ENCODE measurements at places on chromosomes 16 and 17.
A peak's percentile ranks its signal among the peaks of the same experiment; 100 is the strongest.

GRCh38 chr16:88274847-88275246 is 107.9 kb upstream of the ZNF469 start:
- DNase-seq, result no peak

- peak; percentile 75 for DNase-seq
These were observed 12.4 kb downstream of the HDAC5 start for GRCh38 chr17:44110823-44111633.

- no peak for DNase-seq
These were observed 181.3 kb downstream of the TMEM114 start for GRCh38 chr16:8408855-8409567.

DNA sequence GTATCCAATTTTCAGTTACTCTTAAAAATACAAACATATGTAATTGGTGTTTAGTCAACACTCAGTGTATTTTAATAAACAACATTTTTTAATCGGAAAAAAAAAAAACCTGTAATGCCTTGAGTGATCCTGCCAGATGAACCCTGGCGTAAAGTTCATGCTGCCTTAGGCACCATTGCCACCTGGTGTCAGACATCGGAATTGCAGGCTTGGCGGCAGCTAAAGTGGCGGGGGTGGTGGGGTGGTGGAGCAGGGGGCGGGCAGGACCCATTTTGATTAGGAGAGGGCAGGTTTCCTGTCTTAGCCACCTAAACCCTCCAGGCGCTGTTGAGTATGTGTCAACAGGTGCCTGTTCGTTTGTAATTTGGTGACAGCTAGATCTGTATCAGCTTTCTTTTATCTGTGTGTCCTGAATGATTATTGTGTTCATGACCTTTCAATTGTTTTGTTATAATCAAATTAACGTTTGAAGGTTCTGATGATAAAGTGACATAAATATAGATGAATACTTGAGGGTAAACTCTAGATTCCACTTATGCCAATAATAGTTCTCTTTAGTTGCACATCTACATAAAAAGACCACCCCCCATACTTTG is 588.7 kb downstream of the CDH13 start:
- DNase-seq, result peak; percentile 1

- no peak for DNase-seq
These were observed 116.6 kb downstream of the XYLT1 start for GRCh38 chr16:17354141-17354601.

GRCh38 chr17:57880086-57880456 is 30.2 kb upstream of the MRPS23 start:
- no peak for DNase-seq

GRCh38 chr17:35819455-35819854 is 10.2 kb downstream of the TAF15 start:
- DNase-seq, result no peak

GRCh38 chr17:6067060-6067459 is 3.1 kb upstream of the WSCD1 start:
- no peak for DNase-seq

DNA sequence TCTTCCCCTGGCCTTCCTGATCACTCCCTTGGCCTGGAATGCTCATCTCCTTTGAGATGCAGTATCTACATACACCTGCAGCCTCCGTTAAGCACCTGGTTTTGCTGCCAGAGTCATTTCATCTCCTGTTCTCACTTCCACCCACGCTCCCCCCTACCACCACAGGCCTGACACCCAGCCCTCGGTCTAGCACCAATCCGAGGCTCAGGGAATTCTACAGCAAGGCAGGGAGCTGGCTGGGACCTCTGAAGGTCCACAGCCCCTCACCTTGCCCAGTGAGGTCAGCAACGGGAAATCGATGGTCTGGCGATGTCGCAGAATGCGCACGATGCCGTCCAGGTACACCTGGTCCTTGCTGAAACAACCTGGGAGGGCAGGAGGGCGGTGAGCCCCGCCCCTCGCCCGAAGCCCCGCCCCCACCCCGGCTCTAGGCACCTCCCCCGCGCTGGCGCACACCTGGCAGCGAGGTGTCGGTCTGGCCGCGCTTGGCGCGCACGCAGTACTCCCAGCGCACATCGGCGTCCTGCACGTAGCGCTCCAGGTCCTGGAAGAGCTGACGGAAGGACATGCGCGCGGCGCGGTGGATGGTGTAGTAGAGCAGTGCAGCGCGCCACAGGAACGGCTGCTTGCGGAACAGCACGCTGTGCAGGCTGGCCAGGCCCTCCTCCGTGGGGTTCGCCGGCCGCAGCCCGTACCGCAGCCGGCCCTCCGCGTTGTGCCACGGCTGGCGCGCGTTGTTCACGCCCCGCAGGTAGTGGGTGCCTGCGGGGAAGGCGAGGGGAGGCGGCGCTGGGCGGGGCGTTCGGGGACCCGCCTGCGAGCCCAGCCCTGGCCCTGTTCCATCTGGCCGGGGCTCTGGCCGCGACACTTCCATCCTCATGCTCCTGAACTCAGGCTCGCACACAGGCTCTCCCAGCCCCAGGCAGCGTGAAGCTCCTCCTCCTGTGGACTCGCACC is 5.7 kb downstream of the MATCAP1 start:
- DNase-seq, result peak; percentile 61

- no peak for DNase-seq
These were observed 7.7 kb upstream of the TEKT3 start for GRCh38 chr17:15349119-15349518.

- no peak for DNase-seq
These were observed 37.5 kb upstream of the CIBAR2 start for GRCh38 chr16:85149776-85150175.

- DNase-seq, result no peak
These were observed 134.7 kb downstream of the USP31 start for GRCh38 chr16:23014592-23014991.

GRCh38 chr17:10738521-10739258 is 8.9 kb upstream of the TMEM220 start:
- DNase-seq, result no peak

- DNase-seq, result peak; percentile 14
These were observed 229.8 kb downstream of the CPPED1 start for GRCh38 chr16:12573730-12574383.

DNA sequence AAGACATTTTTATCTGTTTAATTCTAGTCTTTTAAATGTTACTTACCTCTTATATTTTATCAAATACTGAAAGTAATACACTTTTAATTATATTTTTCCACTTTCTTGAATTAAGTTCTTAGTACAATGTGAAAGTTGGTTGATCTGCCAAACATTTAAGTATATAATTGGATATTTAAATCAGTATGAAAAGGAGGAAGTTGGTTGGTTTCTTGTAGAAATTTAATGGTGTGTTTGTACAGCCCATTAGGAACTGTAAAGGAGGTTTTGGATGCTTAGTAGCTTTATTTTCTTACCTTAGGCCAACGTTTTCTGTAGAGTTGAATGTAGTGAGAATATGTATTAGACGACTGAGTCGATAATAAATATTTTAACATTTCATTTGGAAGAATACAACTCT is 5.4 kb downstream of the NFATC3 start:
- DNase-seq, result no peak

- DNase-seq, result no peak
These were observed 148.4 kb downstream of the PITPNC1 start for GRCh38 chr17:67525239-67526135.

DNA sequence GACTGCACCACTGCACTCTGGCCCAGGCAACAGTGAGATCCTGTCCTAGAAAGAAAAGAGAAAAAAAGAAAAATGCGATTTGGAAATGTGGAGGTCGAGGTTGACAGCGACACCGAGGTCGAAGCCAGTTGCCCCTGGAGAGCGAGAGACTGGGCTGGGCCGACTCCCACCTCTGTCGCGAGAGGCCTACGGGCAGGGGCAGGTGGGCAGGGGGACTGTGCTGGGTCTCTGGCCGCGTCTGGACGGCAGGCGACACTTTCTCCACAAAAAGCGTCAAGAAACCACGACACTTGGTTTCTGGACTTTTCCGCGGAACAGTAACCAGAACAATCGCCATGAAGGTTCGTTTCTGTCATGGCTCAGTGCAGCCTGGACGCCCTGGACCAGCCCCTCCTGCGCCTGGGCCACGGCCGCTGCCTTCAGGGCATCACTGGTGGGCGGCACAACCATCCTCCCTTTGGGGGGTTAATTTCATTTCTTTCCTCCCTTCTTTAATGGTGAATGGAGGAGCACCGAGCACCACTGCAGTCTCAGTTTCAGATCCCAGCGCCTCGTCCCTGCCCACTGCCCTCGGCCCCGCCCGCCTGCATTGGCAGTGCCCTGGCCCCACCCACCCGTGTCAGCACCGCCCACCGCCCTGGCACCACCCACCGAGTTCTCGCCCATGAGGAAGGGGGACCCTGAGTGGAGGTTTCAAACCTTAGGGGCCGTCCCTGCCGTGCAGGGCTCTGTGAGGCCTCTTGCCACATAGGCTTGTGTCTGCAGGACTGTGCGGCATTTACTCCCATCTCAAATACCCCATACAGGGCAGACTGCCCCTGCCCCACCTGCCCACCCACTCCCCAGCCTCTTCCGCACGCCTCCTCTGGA is 18.5 kb upstream of the CDH15 start:
- no peak for DNase-seq

DNA sequence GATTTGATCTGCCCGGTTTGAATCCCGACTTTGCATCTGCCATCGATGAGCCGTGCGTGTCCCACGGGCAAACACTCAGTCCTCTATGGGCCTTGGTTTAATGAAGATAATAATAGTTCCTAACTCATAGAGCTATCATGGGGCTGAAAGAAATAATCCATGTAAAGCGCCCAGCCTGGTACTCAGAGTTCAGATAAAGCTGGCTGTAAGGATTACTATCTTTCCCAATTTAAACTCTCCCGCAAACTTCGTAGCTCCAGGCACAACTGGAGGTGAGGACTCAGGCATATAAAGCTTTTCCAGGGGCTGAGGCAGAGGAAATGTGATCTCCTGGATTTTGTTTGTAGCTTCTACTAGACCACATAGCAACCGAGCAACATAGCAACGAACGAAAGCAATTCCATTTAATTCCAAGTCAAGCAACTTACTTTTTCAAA is 16.3 kb downstream of the ALOX15 start:
- no peak for DNase-seq

GRCh38 chr17:38919316-38920078 is 5.9 kb upstream of the LASP1NB start:
- DNase-seq, result no peak

GRCh38 chr16:59651662-59652061 is 917.5 kb upstream of the GOT2 start:
- DNase-seq, result no peak

GRCh38 chr17:41972571-41973407 is 6.2 kb downstream of the CNP start:
- DNase-seq, result peak; percentile 26

DNA sequence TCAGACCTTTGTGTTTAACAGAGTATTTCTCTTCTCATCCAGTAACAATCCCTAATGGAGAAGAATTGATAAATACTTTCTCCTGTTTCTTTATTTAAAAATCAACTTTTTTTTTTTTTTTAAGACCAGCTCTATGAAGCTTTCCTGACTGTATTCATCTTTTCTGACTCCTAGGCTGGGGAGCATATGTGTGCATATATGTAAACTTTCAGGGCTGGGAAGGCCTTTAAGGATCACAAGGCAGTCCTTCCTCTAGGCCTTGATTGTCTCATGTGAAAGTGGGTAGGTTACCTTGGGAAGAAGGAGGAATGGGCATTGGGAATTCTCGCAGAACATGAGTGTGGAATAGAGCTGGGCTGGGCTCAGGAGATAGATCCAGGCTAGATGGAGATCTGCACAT is 292.9 kb upstream of the SALL1 start:
- DNase-seq, result no peak

GRCh38 chr17:49973271-49973615 is 4.3 kb downstream of the DLX4 start:
- no peak for DNase-seq

- DNase-seq, result no peak
These were observed 18.2 kb upstream of the ABCA10 start for GRCh38 chr17:69246726-69247375.

GRCh38 chr17:57068707-57069106 is 16.3 kb upstream of the AKAP1 start:
- DNase-seq, result no peak

DNA sequence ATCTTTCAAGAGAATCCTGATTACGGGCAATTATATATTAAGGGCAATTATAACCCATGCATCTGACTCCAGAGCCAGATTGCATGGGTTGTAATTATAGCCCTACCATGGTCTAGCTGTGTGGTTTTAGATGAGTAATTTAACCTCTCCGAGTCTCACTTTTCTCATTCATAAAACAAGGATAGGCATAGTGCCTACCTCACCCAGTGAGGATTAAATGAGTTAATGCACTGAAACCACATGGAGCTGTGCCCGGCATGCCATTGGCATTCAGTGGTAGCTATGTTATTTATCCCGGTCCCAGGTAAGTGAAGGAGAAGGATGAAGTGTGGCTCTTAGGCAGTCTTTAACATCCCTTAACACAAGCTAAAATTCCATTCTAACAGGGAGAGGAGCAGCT is 6.3 kb downstream of the SNX20 start:
- DNase-seq, result no peak

DNA sequence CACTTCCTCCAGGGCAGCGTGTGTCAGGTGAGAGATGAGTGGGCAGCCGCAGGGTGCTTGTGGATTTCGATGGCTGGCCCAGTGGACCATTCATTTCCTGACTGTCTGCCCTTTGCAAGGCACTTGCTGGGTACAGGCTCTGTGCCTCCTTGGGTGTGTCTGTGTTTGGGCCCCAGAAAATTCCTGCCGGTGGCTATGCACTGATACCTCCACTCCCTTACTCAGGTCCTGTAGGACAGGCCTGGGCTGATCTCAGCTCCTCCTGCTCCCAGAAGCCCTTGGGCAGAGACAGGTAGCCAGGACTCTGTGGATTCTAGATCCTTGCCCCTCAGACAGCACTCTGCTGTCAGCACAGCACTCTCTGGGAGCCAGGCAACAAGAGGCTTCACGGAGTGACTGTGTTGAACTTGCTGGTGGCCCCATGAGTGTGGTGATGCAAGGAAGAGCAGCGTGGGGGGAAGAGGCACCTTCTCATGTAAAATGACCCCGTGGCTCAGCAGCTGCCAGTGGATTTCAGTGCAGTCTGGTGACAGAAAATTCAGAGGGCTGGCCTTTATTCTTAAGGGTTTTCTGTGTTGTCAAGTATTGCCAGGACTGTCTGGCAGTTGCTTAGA is 29.0 kb downstream of the PGS1 start:
- DNase-seq, result no peak

GRCh38 chr16:2237102-2237482 is 848 bp downstream of the DNASE1L2 start:
- DNase-seq, result no peak

- no peak for DNase-seq
These were observed 82.8 kb downstream of the WDR59 start for GRCh38 chr16:74902161-74902560.

GRCh38 chr16:11762431-11762830 is 19.8 kb upstream of the TXNDC11 start:
- no peak for DNase-seq

DNA sequence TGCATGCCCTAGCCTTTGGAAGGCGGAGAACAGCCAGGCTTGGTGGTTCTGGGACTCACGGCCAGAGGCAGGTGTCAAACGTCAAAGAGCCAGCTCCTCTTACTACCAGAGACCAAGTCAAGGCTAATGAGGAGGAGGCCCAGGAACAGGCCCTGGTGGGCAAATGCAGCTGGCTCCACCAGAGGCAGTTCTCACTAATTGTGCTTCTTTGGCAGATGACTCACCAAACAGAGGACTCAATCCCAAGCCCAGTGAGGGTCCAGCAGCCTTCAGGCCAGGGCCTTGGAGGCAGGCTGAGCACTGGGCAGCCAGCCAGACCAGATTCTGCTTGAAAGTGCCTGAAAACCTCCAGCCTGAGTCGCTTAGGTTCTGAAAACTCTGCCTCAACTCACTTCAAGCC is 336.5 kb upstream of the CDH5 start:
- DNase-seq, result no peak

- no peak for DNase-seq
These were observed 158.3 kb upstream of the PLCG2 start for GRCh38 chr16:81620796-81621195.

All from CD4-positive, alpha-beta T cell treated with Interferon gamma for 1 hour (primary cell).